ENCODE measurements at places on chromosomes 4 and X.

- DNase-seq: no peak
Measured at GRCh38 chr4:48909697-48910096, 3.1 kb upstream of the OCIAD2 start.

DNA sequence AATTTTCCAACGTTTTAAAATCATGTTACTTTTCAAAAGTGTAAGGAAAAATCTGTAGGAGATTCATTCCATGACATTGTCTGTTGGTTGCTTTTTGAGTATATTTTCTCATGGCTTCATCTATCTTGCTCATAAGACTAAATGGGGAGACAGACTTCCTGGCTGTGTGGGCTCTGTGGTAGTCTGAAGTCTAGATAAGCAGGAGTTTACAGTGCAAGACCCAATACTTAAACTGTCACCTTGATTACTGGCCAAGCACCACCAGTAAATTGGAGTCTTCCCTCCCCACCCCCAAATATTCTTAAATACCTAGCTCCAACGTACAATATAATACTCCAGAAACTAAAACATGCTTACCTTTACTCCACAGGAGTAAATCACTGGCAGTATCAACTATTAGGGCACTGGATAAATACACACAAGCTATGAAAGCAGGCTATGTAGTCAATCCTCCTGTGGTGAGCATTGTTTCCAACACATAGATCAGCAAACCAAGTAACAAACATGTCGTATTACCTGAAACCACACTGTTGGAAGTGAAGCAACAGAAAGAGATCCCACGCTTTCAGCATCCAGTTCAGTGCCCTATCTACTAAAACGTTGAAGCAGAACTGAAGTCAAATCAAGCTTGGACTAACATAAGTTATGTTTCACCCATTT is 6.2 kb downstream of the HNRNPD start:
- no peak for DNase-seq

DNA sequence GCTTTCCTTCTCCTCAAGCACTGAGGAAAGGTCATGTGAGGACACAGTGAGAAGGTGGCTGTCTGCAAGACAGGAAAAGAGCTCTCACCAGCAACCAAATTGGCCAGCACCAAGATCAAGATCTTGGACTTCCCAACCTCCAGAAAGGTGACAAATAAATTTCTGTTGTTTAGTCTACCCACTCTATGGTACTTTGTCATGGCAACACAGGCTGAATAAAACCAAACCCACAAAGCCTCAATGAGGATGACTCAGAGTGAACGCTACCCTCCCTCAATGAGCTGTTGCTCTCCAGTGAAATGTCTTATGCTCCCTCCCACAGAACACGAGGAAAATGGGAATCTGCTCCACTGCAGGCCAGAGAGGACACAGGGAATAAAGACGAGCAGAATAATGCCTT is 244.1 kb downstream of the RAB28 start:
- DNase-seq: no peak

GRCh38 chr4:123299212-123299691 is 97.3 kb upstream of the SPRY1 start:
- DNase-seq: no peak

DNA sequence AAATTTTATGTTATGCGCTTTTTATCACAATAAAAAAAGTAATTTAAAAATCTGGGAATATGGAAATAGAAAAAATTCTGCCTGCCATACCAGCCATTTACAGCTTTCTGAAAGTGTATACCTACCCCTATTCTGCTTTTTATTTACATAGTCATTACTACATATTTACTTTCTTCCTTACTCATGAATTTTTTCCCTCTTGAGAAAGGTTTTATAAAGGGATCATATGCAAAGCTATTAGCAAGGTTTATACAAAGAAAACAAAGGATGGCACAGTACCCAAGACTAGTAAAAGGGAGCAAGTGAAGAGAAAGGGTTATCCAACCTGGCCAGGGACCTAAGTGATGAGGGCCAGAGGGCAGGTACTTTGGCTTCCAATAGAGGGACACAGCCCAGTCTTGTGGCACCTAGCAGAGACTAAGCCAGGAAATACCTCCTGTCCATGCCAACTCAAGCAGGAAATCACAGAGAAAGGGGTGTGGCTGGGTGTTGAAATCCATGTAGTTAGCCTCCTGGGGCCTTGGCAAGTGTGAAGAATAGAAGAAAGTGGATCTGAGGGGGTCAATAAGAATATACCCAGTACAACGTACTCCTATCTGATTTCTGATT is 207.3 kb upstream of the VEGFC start:
- DNase-seq: no peak

- DNase-seq: no peak
Measured at GRCh38 chr4:36549252-36549651, 267.8 kb downstream of the DTHD1 start.

- no peak for DNase-seq
Measured at GRCh38 chr4:40536032-40536431, 93.6 kb downstream of the RBM47 start.

DNA sequence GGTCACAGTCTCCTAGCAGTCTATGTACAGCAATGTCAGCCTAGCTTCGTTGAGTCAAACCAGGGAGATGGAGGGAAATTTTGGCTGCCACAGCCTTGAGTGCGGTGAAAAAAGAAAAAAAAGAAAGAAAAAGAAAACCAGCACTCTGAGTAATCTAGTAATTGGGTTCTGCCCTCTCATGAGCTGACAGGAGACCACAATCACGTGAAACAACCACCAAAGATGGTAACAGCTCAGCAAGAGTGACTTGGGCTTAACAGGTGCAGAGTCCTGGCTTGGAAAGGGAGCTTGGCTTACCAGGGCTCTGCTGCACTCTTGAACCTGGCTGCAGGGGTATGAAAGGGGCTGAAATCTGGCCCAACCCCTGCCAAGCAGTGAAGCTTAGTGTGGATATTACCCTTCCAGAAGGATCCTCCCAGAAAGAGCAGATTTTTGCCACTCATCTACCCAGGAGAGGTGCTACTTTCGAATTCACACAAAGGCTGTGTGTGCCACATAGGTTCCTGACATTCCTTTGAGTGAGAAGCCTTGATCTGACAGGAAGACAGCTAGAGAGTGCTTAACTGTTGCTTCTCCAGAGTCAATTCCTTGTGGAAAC is 350.3 kb downstream of the PTTG2 start:
- no peak for DNase-seq

DNA sequence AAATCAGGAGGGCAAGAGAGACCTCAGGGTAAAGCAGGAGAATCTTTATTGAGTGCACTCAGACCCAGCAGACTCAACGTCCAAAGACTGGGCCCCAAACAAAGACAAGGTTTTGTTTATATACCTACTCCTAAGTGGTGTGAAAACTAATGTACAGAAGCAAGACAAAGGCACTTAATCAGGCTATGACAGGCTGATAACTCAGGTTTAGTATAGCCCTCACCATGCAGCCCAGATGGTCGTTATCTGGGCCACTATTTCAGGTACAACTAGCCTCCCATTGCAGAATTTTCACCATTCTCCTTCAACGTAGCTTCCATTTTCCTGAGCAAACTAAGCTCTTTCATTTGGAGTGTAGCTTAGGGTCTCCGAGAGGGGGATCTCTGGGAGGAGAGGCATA is 36.9 kb downstream of the SULT1E1 start:
- no peak for DNase-seq

- no peak for DNase-seq
Measured at GRCh38 chrX:81890521-81890920, 688.6 kb downstream of the SH3BGRL start.

DNA sequence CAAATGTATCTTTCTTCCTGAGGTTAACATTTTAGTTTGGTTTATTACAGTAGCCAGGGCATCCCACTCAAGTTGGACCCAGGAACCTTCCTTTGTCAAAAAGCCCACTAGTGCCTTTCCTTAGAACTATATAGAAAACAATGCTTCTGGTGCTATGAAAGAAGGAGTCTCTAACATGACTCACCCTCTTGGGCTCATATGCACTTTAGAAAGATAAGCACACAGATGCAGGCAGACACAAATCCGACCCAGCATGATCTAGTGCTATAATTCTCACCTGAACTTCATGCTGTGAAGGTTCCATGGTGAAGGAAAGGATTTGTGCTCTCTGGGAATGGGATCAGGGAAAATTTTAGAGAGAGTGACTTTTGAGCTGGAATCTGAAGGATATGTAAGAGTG is 289.4 kb downstream of the ANKRD50 start:
- DNase-seq: no peak
